NCI-H526 (cell line): ENCODE measurements at places on chromosomes 2 and 18.

GRCh38 chr2:9264301-9264700, 57.7 kb downstream of the ASAP2 start:
- no peak for DNase-seq

DNA sequence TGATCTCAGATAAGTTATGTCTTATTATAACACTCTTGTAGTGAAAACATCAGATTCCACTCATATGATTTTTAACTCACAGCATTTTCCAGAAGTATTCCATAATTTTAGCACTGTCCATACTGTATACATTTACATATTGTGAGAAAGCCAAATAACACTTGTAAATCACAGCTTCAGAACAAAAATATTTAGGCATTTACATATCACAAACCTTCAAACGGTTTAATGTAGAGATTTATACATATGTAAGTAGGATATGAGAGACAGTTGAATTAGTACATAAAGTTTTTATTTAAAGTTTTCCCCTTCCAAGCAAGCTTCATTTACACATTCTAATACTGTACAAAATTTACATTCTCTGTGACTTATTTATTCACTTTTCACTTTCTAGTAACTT, 100.4 kb downstream of the KLHL14 start:
- DNase-seq: no peak

GRCh38 chr2:26769089-26769761, 5.1 kb downstream of the SLC35F6 start:
- no peak for DNase-seq

DNA sequence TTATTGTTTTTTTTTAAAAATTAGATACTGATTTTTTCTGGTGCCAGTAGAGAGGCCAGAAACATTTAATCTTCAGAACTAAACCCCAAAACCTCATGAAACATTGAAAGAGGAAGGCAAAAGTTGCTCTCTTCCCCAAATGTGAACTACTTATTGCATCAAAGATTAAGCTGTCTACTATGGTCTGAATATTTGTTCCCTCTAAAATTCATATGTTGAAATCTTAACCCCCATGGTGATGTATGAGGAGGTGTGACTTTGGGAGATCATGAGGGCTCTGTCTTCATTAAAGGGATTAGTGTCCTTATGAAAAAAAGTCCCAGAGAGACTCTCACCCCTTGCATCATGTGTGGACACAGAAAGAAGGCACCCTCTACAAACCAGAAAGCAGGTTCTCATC, 28.2 kb upstream of the SLC8A1 start:
- no peak for DNase-seq

DNA sequence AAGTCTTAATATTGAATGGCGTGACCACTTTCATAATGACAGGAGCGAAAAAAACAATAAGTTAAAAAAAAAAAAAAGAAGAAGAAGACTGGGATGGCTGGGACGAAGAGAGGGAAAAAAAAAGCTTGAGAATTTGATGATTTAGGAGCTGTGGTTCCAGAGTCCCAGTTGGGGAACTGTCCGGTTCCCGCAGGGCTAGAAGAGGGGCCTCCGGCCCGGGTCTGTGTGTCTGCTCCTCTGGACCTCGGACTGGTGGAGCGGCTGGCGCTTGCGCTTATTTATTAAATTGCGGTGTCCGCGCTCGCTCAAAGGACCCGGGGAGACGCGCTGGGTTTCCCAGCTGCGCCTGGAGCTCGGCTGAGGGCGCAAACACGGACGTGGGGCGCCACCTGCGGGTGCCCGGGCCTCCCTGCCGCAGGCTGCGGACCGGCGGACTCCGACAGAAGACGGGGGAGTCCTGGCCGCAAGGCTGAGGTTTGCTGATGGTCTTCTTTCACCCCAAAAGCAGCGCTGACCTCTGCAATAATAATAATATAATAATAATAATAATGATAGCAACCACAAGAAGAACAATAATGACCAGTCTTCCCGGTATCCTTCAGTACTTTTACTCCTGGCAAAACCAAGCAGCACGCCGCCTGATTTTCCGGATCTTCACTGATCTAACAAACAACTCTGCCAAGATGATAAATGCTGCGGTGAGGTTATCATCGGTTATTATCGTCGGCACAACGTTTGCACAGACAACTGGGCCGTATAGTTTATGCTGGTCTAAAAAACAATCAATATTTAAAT, at the start of gene CBLN2:
TSS of gene CBLN2 (minus strand) at position 251 of the 795 bp plus-strand sequence. CDS start 2,182 bp downstream, outside the sequence.
- no peak for DNase-seq

DNA sequence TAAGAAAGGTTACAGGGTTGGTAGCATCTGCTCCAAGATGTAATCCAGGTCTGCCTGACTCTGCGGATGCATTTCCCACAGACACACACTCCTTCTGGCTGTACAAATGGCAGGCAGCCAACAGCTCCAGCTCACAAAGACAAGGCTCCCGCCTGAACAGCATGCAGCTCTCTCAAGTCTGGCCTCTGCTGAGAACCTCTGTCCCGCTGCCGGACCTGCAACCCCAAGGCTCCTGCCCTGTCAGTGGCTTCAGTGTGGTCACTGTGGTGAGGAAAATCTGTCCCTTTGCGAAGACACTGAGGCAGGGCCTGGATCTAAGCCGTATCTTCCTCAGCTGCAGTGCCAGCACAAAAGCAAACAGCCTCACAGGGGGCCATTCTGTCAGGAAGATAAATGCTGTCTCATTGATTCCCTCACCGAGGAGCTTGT, 469.3 kb upstream of the MEX3C start:
- no peak for DNase-seq

- no peak for DNase-seq
Observed at GRCh38 chr2:232795920-232796319, 19.6 kb upstream of the KCNJ13 start.

GRCh38 chr2:179596018-179596417, 265.4 kb downstream of the ZNF385B start:
- no peak for DNase-seq

- peak; percentile 49 for DNase-seq
Observed at GRCh38 chr2:170013802-170014551, 164.0 kb upstream of the MYO3B start.

DNA sequence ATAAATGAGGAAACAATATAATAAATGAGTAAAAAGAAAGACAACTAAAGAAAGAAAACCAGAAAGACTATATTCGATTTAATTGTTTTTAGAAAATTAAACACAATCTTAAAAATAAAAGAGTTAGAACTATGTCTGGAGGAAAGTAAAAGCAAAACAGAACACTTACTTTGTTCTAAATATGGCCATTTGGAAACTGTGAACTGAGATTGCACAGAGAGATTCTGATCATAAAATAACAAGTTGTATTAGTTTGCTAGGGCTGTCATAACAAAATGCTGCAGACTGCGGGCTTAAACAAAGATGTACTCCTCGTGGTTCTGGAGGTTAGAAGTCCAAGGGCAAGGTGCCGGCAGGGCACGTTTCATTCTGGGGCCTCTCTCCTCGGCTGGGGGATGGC, 128.1 kb upstream of the AQP4 start:
- no peak for DNase-seq

DNA sequence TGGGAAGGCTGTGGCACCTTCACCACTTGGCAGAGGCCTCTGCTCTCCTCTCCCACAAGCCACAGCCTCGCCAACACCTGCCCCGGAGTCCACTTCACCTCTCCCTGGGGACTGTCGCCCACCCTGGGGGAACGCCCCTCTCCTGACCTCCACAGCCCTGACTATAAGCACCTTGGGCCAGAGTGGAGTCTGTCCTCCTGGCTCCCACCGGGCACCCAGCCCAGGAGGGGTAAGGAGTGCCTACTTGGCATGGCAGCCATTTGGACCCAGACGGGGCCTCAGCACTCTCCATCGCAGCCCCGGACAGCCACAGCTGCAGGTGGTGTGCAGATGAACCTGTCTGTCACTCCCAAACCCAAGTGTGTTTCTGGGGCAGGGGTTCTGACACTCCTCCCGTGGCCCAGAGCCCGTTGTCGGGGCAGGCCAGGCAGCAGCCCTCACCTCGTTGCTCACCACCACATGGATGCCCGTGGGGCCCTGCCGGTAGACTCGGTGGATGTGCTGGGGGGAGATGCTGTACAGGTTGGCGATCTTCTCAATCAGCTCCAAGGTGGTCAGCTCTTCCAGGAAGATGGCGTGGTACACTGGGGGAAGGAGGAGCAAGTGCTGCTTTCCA, 53.5 kb downstream of the TFCP2L1 start:
- no peak for DNase-seq

DNA sequence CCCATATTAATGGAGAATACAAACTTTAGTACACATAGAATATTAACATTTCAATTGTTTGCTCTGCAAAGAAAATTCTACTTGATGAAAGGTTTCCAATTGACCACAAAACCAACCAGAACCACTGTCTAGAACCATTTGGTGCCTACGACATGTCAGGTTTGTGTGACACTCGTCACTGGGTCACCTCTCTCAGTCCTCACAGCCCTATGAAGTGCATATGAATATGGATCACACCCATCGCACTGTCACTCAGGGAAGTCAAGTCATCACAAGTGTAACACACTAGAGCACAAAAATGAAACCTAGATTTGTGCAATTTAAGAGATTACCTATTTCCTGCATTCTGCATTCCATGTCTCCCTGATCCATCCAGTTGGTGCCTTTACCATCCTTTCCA, 43.7 kb downstream of the PTPN2 start:
- no peak for DNase-seq

DNA sequence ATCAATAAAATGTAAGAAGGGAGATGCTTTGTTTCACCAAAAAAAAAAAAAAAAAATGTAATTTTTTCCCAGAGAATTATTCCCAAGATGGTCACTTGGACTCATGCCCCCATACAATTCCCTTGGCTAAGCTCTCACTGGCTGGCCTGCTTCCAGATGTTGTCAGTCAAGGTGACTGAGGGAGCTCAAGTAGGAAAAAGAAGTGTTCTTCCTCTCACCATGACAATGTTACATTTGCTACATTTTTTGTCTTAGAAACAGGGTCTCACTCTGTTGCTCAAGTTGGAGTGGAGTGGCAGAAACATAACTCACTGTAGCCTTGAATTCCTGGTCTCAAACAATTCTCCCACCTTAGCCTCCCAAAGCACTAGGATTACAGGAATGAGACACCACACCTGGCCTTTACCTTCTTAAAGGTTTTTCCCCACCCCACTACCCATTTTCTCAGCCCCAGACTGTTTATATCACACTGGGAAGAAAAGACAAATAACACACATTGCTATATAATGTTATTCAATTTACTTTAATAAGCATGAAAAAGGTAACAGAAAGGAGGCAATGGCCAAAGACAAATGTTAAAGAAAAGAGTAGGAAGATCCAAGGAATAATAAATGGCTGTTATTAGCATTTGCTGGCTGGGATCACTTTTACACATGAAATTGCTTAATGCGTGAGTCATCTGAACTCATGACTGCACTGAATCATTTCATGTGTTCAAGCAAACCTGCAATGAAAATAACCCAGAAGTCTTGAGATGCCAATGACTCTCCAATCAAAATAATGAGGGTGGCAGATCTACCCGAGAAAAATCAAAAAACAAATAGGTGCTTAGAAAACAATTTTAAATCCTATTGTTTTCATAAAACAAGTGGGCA, 45.2 kb downstream of the ACVR1 start:
- no peak for DNase-seq

- DNase-seq: no peak
Observed at GRCh38 chr2:229610333-229610732, 104.0 kb downstream of the DNER start.

- DNase-seq: no peak
Observed at GRCh38 chr2:44295113-44295512, 19.8 kb downstream of the SLC3A1 start.

DNA sequence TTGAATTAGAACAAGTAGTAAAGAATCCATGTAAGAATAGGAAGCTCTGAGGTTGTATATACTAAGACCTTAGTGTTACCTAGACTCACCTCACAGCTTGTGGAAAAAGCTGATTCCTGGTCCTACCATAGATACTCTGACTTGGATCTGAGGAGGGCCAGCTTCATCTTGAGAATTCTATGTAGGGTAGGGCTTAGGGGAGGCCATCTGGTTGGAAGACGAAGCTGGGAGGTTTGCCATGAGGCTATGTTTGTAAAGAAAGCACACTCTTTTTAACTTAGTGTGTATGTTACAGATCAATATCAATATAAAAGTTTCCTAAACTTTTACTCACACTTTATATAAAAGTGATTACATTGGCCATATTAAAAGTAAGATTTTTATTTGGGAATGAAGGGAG, 77.1 kb upstream of the GALNT5 start:
- no peak for DNase-seq

DNA sequence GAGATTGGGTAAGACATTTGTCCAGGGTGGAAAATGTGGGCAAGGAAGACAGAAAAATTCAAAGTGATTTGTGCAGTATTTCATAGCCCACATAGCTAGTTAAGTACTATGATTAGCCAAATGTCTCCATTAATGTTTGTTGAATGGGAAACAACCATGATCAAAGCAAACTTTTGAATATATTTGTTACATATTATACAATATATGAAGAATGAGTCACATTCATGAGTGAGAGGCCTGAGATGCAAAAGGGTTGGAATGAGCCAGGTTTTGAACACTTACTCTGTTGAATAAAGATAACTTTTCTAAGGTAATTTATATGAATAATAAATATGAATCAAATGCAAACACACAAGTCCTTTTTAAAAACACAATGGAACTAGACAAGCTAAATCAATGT, 984.5 kb upstream of the CDH2 start:
- no peak for DNase-seq

- no peak for DNase-seq
Observed at GRCh38 chr18:80022613-80023012, 11.6 kb upstream of the RBFA start.

DNA sequence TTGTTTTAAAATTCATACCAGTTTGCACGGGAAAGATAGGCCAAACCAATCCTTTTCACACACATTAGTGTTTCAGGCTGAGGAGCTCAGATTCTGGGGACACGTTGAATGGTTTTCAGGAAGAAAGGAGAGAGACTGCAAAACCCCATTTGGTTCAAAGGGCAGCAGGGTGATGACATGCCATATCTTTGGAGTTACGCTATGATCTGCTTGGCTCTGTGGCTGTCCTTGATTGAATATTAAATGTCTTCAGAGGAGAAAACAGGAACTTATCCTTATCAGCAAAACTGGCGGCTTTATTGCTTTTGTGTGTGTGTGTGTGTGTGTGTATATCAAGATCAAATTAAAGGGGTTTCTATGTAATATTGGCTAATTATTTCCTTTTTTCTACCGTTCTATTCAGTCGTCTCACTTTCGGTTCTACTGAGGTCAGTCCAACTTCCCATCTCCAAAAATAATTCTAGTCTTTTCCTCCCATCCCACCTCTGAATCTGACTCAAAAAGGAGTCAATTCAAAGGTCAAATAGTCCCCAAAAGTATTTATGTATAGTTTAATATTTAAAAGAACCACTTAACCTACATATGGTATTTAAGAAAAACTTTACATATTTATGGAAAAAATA, 292.9 kb upstream of the CCDC68 start:
- DNase-seq: no peak

GRCh38 chr2:215579809-215580208, 143.9 kb upstream of the FN1 start:
- no peak for DNase-seq

DNA sequence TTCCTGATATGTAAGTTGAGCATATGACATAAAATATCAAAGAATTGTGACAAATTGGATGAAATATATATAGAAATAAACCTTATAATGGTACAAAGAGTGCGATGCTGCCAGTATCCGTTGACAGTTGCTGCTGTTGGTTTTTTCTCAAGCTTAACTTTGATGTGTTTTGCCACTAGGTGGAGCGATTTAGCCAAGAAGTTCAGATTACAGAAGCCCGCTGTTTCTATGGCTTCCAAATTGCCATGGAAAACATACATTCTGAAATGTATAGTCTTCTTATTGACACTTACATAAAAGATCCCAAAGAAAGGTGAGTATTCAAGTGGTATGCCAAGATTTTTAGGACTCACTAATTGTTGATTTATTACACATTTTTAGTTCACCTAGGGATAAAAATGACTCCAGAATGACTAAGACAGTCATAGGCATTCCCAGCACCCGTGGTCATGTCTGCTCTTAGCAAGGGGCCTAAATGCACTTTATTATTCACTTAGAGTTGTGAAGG, 2.1 kb downstream of the RRM2 start:
- peak; percentile 60 for DNase-seq
